ENCODE measurements at places on chromosomes 2 and 18.
A peak's percentile ranks its signal among the peaks of the same experiment; 100 is the strongest.

GRCh38 chr2:14023558-14023957 is 609.0 kb upstream of the LRATD1 start:
- no peak for DNase-seq

GRCh38 chr2:30310955-30311354 is 79.6 kb downstream of the LBH start:
- DNase-seq = no peak

- DNase-seq = no peak
These were observed 6.1 kb downstream of the INO80C start for GRCh38 chr18:35491700-35492077.

DNA sequence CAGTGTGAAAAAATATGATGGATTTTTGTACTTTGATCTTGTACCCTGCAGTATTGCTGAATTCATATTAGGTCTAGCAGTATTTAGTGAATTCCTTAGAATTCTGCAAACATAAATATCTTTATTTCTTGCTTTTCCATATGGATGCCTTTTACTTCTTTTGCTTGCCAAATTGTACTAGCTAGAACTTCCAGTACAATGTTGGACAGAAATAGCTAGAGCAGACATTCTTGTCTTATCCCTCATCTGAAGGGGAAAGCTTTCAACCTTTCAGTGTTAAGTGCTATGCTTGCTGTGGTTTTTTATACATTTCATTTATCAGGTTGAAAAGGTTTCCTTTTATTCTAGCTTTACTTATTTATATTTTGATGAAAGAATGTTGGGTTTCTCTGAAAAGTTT is 1321.9 kb upstream of the CHAC2 start:
- DNase-seq = no peak

- no peak for DNase-seq
These were observed 282.6 kb downstream of the SPAG16 start for GRCh38 chr2:213566846-213567245.

DNA sequence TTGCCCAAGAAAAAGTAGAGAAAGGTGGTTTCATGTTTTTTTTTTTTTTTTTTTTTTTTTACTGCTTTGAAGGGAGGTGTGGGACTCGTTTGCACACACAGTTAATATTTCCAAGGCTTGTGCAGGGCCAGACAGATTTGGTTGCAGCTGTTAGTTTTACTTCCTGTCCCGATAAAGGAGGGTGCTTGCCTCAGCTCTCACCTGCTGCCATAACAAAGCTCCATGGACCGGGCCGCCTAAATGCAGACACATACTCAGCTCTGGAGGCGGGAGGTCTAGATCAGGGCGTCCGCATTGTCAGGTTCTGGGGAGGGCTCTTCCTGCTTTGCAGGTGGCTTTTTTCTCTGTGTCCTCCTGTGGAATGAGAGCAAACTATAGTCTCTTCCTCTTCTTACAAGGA is 69.9 kb downstream of the ODC1 start:
- DNase-seq = no peak

DNA sequence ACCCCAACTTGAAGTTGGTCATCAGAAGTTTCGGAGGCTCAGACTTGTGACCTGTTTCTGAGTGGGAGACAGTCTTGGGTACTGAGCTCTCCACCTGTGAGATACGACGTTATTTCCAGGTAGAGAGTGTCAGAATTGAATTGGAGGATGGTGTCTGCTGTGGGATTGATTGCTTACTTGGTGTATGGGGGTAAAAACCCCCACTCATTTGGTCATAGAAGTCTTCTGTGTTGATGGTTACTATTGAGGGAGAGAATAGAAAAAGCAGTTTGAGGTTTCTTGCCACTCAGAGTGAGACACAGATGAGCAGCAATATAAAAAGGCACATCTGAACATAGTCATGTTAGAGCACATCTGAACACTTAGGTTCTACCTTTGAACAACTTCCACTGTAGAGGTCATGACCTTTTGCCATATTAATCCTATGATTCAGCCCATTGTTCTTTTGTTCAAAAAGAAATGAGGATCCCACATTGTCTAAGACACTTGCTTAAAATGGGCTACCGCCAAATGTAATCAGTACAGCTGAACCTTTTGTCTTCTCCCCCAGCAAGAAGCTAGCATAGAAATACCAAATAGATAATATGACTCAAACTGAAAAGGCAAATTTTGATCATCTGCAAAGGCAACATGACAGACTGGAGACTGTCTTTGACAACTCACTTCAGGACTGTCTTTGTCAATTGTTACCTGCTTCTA is 73.3 kb downstream of the NAB1 start:
- DNase-seq = no peak

GRCh38 chr2:114368705-114369104 is 73.7 kb upstream of the DPP10 start:
- no peak for DNase-seq

DNA sequence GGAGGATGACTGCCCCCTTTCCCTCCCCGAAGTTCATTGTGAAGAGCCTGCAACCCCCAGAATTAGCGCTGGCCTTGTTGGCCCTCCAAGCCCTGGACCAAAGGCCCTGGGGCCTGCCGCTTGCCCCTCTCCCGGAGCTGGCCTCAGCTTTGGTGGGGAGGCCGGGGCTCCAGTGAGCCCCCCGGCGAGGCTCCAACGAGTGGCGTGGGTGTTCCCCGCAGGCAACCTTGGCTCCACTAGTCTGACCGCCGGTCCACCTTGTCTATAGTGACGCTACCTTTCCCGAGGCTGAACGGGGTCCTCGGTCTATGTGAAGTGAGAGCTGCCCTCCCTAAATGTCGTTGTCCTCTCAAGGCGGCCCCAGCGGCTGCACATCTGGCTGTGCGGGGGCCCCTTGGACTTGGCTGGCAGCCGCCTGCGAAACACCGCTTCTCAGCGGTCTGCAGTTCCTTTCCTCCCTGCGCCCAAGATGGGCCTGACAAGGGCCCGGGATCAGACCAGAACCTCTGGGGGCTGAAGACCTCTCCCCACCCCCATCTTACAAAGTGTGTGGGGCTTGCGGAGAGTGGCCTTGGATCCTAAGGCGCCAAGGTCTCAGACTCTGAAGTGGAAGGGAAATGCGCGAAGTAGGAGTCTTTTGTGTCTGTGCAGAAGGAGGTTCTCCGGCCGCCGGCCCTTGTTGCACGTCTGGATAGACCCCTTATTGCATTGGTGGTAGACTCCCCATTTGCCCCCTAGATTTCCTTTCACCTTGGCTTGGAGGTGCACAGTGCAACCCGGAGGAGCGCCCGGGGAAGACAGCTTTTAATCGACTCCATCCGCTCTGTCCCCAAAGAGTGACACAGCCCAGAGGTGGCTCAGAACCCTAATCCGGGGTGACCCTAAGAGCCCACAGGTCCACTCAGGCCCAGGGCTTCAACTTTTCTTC is 3.9 kb upstream of the HOXD10 start:
- no peak for DNase-seq

GRCh38 chr2:226963528-226963927 is 127.7 kb downstream of the RHBDD1 start:
- no peak for DNase-seq

DNA sequence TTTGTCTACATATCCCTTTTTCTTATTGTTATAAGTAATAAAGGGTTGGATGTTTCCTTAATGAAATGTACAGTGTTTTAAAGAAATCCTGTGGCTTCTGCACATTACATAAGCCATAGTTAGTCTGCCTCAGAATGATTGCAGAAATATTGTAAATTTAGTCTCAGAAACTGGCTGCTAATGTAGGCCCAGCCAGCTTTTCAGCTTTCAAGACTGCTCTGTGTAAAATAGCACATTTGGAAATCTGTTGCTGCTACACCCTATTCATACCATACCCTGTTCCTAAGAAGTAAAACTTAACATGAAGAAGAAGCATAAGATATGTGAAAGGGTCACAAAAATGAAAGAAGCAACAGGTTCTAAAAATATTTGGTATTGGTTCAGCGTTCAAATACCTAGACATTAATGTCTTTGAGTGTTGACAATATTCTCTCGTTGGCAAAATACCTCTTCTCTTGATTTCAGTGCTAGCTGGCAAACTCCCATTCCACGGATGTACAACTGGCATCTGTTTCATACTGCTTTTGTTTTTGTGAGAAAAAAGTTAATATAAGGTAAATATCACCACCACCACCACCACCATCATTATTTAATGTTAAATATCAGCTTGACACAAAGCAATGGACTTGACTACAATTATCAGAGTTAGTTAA is 19.2 kb upstream of the NCKAP1 start:
- DNase-seq = no peak

DNA sequence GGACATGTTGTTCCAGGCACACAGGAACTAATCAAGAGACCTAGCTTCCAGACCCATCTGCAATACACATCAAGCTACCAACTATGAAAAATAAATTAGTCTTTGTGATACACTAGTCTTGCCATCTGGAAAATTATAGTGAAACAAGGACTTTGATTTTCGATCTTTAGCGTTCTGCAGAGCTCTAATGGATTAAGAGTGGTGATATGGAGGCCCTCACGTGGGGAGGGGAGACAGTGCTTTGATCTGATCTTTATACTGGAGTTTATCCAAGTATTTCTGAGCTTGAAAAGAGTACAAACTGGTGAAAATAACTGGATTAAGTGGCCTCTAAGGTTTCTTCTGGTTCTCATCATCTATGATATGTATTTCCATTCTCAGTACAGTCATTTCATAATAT is 273.4 kb upstream of the CDH7 start:
- DNase-seq = no peak

GRCh38 chr2:197345846-197346370 is 35.3 kb upstream of the ANKRD44 start:
- no peak for DNase-seq

DNA sequence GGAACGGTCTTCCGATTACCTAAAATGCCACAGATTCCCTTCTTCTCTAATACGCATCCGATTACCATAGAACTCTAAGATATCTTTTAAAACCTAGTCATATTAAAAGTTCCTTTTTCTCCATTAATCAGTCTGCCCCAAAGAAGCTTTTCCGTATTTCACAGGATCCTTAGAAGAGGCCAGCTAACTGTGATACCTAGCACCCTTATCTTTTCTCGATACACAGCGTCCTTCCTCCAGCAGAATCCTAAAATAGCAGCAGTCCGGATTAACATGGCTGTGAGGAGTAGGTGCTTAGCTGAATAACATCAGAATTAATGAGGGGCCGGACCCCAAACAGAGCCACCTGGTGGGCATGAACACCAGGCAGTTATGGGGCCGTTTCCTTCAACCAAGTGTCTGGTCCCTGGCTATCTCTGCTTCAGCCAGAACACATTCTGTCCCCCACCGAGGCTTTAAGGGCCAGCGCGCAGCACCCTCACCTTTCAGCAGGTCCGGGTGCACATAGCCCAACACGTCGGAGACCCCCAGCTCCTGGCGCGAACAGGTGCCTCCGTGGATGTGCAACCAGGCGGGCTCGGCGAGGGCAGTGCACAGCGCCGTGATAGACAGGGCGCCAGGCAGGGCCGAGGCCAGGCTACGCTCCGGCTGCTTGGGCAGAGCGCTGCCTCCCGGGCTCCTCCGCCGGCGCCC is 995 bp downstream of the TMEM127 start:
- peak; percentile 30 for DNase-seq

- no peak for DNase-seq
These were observed 95.8 kb downstream of the TGOLN2 start for GRCh38 chr2:85231952-85232351.

DNA sequence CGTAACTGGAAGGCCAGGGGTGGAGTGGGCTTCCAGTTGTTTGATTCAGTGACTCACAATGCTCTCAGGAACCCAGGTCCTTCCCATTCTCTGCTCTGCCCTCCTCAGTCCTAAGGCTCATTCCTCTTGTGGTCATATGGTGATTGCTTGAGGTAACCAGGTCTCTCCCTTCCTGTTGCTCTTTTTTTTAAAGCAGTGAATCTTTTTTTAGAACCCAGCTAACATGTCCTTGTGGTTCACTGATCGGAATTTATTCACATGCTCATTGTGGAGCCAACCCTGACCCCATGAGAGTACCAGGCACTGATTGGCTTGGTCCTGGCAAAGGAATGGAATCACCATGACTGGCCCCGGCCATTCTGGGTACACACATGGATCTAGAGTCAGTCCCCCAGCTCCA is 7.4 kb downstream of the THNSL2 start:
- no peak for DNase-seq

DNA sequence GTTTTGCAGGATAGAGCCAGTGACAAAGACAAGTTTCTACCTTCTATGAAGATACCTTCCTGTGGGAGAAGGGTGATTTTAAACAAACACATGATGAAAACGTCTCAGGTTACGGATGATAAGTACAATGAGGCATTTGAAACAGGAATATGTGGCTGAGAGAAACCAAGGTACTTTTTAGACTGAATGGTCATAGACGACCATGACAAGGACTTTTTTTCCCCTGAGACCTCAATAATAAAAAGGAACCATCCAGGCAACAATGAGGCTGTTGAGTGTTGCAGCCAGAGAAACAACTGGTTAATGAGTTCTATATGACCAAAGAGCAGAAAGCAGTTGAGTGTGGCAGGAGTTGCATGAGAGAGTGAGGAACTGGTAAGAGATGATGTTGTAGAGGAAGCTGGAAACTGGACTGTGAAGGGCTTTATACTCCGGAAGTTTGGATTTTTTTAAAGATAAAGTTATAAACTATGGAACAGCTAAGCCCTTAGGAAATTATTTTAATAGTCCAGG is 306.1 kb upstream of the CYRIA start:
- DNase-seq = no peak

DNA sequence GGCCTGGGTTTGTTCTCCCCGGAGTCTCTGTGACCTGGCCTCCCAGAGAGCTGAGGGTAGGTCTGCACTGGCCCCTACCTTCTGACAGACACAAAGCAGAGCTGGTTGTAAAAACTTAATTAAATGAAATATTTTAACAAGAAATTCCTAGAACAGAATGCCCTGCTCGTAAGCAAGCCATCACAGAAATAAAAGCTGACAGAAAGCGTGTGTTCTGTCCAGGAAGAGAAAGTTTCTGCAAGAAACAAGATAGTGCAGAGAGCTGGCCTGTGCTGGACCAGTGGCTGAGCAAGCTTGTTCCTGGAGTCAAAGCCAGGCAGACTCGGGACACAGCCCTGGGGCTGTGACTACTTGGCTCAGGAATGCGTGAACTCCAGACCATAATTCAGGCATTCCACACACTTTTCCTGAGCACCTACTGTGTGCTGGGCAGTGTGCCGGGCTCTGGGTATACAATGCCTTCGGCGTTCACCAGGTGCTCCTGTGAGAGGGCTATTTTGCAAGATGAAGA is 51.6 kb downstream of the APOB start:
- DNase-seq = no peak

GRCh38 chr2:26394694-26395093 is 7.0 kb upstream of the DRC1 start:
- no peak for DNase-seq

DNA sequence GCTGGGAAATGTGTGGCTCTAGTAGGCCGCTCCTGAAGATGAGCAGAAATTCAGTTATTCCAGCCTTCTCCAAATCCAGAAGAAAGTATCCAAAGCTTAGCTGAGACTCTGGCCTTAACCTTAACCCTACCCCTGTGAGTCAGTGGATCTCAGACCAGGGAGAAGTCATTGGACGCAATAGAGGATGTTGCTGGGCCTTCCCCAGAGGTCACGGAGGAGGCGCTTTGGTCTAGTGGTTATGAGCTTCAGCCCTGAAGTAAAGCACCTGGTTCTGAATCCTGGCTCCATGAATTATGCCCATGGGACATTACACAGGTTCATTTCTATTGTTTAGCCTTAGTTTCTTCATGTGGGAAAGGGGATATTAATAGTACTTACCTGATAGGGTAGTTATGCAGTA is 24.0 kb downstream of the PKDCC start:
- no peak for DNase-seq
